ENCODE measurements at places on chromosomes 11 and 22.

DNA sequence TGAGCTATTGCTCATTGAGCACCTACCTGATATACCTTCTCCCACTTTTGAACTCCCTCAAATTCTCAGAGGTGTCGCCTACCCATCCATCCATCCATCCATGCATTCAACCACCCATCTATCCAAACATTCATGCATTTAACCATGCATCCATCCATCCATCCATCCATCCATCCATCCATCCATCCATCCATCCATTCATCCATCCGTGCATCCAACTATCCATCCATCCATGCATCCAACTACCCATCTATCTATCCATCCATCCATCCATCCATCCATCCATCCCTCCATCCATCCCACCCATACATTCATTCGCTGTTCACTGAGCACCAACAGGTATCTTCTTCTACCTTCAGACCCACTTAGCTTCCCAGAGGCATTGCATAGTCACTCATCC lies 342.8 kb downstream of the CTTN start:
- DNase-seq = no peak

- no peak for DNase-seq
Measured at GRCh38 chr11:125171974-125172373, 7.4 kb downstream of the PKNOX2 start.

DNA sequence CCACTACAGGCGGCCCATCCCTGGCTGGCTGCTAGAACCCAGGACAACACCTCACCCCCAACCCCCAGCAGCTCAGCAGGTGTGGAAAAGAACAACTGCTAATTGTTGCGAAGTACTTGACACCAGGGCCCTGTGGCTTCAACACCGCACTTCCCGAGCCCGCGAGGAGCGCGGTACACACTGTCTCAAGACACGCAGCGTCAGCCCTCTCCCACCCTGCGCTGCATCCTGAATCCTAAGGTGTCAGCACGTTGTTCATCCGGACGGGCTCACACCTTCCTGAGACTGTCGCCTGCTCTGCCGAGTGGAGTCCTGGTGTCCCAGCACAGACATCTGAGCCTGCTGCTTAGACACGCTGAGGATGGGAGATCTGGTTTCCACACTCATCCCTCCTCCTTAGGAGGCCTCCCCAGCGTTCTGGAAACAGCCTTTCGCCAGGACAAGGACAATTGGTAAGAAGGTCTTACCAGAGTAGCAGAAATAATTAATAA lies 1336.2 kb downstream of the BRD1 start:
- DNase-seq = no peak

- no peak for DNase-seq
Measured at GRCh38 chr22:26903030-26903856, 245.9 kb downstream of the MIAT start.

GRCh38 chr11:26743622-26744021 lies 21.8 kb upstream of the SLC5A12 start:
- no peak for DNase-seq
